ENCODE measurements at places on chromosomes 7 and 10.

- DNase-seq, result no peak
Measured at GRCh38 chr7:134892963-134893362, 93.3 kb upstream of the AGBL3 start.

DNA sequence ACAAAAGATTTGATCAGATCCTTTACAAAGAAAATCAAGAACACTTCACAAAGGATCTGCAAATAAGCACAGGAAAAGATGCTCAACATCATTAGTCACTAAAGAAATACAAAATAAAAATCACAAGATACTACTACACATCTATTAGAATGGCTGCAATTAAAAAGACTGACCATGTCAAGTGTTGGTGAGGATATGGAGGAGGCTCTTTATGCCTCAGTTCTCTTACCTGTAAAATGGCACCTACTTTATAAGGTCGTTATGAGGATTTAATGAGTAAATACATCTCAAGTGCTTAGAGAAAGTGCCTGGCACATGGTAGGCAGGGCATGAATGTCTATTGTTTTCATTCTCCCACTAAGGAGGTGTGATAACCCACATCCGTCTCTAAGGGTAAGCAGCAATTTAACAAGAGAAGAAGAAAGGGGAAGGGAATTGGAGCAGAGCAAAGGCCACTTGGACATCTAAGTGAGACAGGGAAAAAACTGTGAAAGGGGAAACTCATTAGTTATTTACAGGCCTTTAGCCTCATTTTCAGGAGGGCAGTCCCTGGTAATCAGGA lies 157.5 kb upstream of the NFE2L3 start:
- DNase-seq, result no peak

- DNase-seq, result no peak
Measured at GRCh38 chr10:119270762-119271366, 63.5 kb downstream of the GRK5 start.

DNA sequence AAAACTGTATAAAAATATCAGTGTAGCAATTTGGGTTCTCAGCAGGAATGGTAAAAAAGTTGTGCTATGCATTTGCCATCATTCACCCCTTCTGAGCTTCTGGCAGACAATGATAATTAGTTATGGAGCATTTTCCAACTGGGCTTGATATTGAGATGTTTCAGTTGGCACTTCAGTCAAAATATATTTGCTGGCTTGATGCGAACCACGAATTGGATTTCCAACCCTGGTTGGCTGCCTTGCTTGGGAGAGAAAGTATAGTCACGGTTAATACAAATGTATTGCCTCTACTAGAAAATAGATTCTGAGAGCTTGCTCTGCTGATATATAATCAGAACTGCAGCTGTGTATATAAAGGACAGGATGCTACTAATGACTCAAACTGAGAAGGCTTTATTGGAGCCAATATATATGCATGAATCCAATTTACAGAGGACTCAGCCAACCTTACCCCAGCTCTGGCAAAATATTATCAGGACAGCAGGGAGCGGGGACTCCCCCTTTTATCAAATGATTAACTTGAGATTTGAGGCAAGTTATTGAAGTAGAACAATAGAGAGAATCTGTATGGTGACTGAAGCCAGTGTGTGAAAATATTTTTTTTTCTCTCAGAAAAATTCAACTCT lies 219.8 kb upstream of the SMIM30 start:
- no peak for DNase-seq

DNA sequence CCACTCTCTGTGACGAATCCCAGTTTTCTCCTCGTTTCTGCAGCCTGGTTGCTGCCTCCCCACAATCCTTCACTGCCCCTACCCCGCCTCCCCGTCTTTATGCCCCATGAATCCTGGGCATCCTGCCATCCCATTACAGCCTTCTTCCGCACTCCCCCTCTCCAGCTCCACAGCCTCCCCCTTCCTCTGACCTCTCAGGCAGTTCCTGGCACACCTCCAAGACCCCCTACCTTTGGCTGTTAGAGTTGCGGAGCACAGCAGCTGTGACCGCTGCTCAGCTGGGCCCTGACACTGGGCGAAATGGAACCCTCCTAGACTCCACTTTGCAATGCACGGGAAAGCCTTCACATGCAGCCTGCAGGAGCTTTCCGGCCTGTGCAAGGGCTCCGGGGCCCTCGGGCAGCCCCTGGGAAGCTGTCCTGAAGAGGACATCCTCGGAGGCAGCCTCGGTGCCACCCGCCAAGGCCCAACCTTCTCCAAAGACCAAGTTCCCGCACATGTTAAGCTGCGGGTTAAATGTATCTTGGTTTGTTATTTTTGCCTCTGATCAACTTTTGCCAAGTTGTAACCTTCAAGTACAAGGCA lies 400.7 kb upstream of the MKI67 start:
- no peak for DNase-seq

GRCh38 chr7:7272294-7272693 lies 90.0 kb downstream of the C1GALT1 start:
- DNase-seq, result peak; percentile 81

DNA sequence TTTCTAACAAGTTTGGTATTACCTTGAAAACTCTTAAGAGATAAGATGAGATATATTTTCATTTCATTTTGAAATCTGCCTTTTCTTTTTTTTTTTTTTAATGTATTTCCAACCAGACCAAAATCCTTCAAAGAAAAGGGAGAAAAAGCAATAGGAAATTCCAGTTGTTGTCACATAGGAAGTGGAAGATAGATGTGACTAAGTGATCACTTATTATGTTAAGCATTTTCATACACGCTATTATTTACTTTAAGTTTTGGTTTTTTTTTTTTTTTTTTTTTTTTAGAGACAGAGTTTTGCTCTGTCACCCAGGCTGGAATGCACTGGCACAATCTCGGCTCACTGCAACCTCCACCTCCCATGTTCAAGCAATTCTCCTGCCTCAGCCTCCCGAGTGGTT lies 197.2 kb upstream of the FRMD4A start:
- DNase-seq, result no peak

DNA sequence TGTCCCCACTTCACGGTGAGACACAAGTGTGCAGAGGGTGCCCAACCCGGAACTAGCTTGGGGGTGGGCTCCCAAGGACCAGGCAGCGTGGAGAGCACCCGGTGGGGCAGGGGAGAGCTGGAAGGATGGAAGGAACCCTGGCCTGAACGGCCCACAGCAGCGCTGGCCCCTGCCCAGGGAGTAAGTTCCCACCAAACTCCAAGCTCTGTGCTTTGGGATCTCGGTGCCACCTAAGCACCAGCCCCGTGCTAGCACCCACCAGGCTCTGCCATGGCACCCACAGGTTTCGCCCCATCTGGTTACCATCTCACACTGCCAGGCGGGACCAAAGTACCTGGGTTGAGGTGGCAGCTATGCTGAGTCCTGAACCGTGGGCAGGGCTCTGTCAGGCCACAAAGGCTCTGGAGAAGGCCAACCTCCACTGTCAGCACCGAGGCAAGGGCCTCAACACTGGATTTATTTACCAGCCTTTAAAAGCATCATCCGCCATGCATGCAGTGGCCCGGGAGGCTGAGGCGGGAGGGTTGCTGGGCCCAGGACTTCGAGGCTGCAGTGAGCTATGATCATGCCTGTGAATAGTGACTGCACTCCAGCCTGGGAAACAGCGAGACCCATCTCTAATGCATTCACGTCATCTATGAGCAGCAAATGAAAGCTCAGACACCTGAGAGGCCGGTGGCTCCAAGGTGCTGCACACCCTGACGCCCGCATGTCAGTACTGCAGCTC lies 16.0 kb downstream of the GPER1 start:
- no peak for DNase-seq

- no peak for DNase-seq
Measured at GRCh38 chr10:32618482-32618881, 172.5 kb downstream of the CCDC7 start.

DNA sequence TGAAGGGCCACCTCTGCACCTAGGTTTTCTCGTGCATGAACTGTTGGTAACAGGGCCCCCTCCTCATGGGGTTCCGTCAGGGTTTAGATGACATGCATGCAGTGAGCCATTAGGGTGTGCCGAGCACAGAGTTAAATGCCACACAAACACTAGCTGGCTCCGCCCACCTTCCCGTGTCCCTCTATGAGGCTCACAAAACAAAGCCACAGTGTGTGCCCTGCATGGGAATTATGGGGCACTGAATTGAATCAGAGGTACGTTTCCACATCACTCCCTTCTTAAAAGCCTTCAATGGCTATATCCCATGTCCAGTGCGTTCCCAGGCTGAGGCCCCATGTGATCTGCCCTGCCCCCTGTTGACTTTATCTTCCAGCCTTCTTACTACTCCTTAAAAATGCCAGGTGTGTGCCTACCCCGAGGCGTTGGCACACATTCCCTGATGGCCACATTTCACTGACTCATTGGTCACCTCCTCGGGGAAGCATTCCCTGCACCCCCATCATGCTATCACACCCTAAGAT lies 35.7 kb downstream of the GSDME start:
- DNase-seq, result no peak

- DNase-seq, result no peak
Measured at GRCh38 chr7:157700231-157701005, 363.6 kb downstream of the DNAJB6 start.

GRCh38 chr7:17651341-17651740 lies 289.0 kb downstream of the SNX13 start:
- DNase-seq, result peak; percentile 45

GRCh38 chr10:91613411-91614187 lies 19.3 kb downstream of the PPP1R3C start:
- DNase-seq, result peak; percentile 95

DNA sequence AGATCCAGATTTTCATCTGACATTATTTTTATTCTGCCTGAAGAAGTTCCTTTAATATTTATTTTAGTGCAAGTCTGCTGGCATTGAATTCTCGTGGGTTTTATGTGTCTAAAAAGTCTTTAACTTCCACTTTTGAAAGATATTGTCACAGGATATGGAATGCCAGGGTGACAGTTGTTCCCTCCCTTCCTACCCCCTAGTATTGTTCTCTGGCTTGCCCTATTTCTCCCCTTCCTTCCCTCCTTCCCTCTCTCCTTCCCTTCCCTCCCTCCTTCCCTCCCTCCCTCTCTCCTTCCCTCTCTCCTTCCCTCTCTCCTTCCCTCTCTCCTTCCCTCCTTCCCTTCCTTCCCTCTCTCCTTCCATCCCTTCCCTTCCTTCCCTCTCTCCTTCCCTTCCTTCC lies 14.9 kb downstream of the OLAH start:
- DNase-seq, result no peak

DNA sequence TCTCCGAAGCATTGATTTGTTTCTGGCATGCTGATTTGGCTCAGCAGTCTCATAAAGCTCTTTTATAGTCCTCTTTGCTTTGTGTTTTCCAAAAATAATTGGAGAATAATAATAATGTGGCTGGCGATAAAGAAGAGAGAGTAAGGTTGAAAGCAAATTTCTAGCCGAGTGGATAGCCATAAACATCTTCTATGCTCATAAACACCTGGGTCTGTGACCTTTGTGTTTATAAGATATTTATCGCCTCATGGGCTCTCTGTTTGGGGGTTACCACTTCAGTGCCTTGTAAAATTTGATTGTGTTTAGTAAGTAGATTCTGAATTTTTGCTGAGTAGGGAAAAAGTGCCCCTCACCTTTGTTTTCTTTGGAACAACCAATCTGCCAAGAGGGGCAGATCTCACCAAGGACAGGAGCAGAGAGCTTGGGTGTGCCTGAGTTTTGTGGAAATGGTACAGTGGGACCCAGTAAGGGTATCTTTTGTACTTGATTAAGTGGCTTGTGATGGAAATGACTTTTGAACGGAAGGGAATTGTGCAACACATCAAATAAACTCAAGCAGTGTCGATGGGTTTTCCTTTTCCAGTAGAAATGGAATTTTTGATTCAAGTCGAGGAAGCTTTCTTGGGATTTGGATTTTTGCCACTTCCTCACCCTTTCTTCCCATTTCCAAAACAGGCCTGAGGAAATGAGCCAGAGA lies 220.5 kb downstream of the AUTS2 start:
- no peak for DNase-seq

DNA sequence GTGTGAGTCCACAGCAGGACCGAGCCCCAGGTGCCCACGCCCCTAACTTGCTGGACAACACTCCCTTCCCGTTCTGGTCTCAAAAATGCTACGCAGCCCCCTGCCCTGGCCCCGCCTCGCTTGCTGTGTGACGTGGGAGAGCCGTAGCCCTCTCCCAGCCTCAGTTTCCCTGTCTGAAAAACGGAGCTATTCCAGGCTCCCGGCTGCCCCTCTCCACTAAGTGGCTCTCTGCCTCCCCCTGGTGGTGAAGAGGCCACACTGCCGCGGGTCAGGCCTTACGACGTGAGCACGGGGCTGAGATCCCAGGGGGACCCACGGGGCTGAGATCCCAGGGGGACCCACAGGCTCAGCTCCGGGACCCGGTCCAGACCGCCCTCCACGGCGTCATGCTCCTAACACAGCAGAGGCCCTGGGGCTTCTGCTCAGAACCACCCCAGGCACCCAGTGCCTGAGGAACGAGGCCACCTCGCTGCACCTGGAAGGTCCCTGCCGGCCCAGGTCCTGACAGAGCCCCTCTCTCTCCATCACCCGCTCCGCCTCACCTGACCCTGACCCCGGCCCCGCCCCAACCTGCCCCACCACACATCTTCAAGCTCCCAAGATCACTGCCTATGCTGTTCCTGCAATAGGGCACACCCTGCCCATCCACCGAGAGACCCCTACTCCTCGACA lies 26.7 kb downstream of the MICALL2 start:
- peak; percentile 88 for DNase-seq

Measured in adipocyte (in vitro differentiated cells).